ENCODE measurements at places on chromosomes 3 and 15.

- DNase-seq = no peak
Measured at GRCh38 chr15:37084602-37085001, 15.7 kb downstream of the MEIS2 start.

- no peak for DNase-seq
Measured at GRCh38 chr15:56654624-56655023, 78.7 kb downstream of the ZNF280D start.

- no peak for DNase-seq
Measured at GRCh38 chr3:114660124-114660523, 366.3 kb downstream of the TIGIT start.

DNA sequence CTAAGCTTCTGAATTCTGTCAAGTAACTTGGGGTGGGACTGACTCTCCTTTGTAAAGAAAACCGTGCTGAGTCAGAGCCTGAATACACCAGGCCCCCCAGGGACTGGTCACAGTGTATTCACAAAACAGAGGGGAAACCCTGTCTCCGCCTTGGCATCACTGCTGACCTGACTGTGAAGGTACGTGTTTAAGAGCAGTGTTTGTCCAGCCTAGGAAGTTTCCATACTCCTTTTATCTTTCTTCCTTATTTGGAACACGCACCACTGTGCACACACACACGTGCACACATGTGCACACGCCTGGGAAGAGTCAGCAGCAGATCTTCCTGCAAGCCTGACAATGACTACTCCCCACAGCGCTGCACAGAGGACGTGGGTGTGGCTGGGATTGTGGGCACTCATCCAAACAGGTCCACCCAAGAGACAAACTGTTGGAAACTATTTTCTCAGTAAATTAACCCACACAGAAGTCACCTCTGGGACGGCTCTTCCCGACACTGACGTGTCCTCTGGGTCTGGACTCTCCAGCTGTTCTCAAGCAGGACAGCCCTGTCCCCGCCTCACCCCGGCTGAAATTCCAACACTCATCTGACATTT lies 87.7 kb downstream of the ATP10A start:
- no peak for DNase-seq

- DNase-seq = no peak
Measured at GRCh38 chr15:99257107-99257750, 5.9 kb downstream of the LRRC28 start.

- no peak for DNase-seq
Measured at GRCh38 chr3:32325201-32325600, 66.5 kb upstream of the CMTM7 start.

DNA sequence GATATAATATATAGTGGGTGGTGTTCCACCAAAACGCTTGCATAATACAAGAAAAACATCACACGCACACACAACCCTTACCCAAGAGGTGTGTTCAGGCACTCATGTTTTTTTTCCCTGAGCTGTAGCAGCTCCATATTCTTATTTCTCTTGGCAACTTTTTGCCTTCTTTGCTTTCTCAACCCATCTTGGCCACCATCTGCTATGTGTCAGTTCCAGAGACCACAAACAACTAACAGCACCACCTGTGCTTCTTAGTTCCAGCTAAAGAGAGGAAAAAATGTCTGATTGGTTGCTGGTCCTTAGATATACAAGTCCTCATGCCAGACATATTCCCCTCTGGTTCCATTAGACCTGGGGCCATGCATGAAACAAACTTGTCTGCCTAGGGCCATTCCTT lies 11.9 kb downstream of the ACTC1 start:
- no peak for DNase-seq

DNA sequence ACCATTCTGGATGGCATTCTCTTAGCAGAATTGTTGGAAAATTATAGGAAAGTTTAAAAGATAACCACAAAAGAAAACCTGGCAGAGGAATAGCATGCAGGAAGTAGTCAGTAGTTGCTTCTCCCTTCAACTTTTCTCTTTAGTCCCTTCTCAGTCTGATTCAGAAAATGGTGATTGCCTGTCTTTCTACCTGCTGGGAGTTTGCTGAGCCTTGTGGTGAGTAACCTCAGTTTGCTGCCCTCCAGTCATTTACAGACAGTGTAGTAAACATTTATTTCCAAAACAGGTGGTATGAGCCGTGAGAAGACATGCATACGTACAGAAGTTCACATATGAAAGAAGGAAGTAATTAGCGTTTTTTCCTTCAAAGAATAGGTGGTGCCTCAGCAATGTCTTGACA lies 224.7 kb upstream of the POU1F1 start:
- no peak for DNase-seq

GRCh38 chr3:53238051-53238850 lies 17.6 kb downstream of the TKT start:
- no peak for DNase-seq

DNA sequence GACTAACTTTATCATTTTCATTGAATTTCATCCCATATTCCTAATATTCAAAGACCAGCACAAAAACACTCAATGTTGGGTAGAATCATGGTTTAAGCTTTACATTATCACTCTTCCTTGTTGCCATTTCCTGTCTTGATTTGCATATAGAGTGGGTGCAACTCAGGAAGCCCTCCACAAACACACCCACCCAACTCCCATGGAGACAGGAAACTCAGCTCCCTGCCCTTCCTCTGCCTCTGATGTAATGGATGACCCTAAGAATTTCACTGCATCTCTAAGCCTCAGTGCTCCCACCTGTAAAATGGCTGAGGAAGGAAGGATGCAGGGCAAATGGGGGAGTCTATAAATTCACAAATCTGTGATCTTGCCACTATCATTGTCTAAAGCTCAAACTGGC lies 98.1 kb upstream of the BFSP2 start:
- no peak for DNase-seq

DNA sequence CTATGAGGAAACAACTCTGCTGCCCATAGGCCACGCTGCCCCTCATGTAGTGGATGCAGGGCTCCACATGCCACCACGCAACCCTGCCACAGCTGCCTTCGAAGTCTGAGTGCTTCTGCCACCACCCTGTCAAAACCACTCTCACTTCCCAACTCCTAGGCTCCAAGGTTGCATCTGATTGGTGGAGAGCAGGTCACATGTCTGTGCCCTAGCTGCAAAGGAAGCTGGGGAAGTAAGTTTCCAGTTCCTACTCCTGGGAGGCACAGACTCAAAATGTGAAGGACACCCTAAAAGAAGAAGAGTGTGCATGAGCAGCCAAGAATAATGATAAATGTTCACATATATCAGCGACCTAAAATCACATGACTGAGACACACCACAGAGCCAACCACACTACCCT lies 31.9 kb upstream of the TICRR start:
- DNase-seq = no peak

DNA sequence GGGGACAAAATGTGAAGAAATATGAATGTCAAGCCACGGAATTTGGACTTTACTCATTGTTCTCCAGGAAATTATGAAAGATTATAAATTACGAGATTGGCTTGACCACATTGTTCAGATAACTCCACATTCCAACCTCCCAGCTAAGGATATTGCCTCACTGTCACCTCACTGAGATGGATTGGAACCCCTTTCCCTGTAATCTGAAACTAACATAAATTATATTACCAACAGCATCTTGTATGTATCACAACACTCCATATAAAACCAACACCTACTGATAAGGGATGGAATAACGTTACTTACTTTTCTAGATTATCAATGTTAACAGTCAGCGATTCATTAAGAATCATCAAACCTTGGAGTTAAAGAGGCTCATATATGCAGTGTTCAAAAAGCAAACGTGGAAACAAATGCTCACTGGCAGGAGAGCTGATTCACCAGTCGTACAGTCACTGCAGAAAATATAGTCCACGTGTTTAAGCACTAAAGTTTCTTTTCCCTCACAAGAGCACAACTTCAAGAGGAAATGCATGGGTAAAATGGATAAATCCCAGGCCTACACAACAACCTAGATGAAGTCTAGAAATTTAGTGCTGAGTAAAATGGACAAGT lies 451.5 kb downstream of the FGF12 start:
- no peak for DNase-seq

DNA sequence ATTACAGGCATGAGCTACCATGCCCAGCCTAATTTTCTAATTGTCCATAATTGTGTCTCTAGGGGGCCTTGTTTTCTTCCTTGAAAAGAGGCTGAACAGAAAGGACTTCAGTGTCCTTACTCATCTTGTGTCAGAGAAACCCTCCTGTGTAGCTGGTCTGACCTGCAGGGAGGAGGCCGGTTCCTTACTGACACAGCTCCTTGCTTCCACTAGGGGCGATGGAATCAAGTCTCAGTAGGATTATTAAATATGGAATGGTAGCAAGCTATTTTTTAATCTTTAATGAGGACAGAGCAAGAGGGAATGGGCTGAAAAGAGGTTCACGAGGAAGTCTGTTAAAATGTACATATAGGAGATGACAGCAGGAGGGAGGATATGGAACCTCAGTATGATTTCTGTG lies 8.6 kb downstream of the LPCAT4 start:
- DNase-seq = no peak

GRCh38 chr15:50945725-50946124 lies 37.2 kb downstream of the AP4E1 start:
- no peak for DNase-seq

- DNase-seq = no peak
Measured at GRCh38 chr15:63401714-63402497, 20.3 kb upstream of the CA12 start.

Measured in stimulated activated CD8-positive, alpha-beta memory T cell treated with anti-CD3 and anti-CD28 coated beads, Interleukin-15, amount 100 ng/mL, for 4 hours (primary cell).